Memory B cell (primary cell): ENCODE measurements at places on chromosomes 16 and 17.

GRCh38 chr17:46851029-46851741, at the start of gene WNT9B:
Gene WNT9B (plus strand): TSS chr17:46851583. CDS start chr17:46851639, 56 bp downstream.
- H3K36me3 ChIP-seq, result no peaks in the 10 kb centered on the region
- H3K4me1 ChIP-seq, result peaks cover 11% of the 10 kb centered on the region
- peak within 1 kb of the TSS; percentile 79 for H3K4me3 ChIP-seq
- DNase-seq, result no peak

DNA sequence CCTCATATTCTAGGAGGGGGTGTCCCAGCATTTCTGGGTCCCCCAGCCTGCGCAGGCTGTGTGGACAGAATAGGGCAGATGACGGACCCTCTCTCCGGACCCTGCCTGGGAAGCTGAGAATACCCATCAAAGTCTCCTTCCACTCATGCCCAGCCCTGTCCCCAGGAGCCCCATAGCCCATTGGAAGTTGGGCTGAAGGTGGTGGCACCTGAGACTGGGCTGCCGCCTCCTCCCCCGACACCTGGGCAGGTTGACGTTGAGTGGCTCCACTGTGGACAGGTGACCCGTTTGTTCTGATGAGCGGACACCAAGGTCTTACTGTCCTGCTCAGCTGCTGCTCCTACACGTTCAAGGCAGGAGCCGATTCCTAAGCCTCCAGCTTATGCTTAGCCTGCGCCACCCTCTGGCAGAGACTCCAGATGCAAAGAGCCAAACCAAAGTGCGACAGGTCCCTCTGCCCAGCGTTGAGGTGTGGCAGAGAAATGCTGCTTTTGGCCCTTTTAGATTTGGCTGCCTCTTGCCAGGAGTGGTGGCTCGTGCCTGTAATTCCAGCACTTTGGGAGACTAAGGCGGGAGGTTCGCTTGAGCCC, 11.6 kb downstream of the STH start:
- H3K4me1 ChIP-seq, result peaks cover 3% of the 10 kb centered on the region
- no peak overlapping the region for H3K27ac ChIP-seq
- peaks cover 6% of the 10 kb centered on the region for H3K27me3 ChIP-seq
- no peaks in the 10 kb centered on the region for H3K36me3 ChIP-seq

- H3K36me3 ChIP-seq, result peaks cover 10% of the 10 kb centered on the region
- peaks cover 25% of the 10 kb centered on the region for H3K4me1 ChIP-seq
- DNase-seq, result no peak
Observed at GRCh38 chr17:40224718-40225550, 5.8 kb downstream of the WIPF2 start.

GRCh38 chr16:77555126-77555525, 120.3 kb upstream of the ADAMTS18 start:
- H3K4me3 ChIP-seq, result no peak overlapping the region
- no peak overlapping the region for H3K27ac ChIP-seq
- H3K36me3 ChIP-seq, result no peaks in the 10 kb centered on the region

GRCh38 chr17:37481001-37481665, 8.6 kb upstream of the DUSP14 start:
- H3K36me3 ChIP-seq, result peaks cover 17% of the 10 kb centered on the region
- DNase-seq, result no peak

DNA sequence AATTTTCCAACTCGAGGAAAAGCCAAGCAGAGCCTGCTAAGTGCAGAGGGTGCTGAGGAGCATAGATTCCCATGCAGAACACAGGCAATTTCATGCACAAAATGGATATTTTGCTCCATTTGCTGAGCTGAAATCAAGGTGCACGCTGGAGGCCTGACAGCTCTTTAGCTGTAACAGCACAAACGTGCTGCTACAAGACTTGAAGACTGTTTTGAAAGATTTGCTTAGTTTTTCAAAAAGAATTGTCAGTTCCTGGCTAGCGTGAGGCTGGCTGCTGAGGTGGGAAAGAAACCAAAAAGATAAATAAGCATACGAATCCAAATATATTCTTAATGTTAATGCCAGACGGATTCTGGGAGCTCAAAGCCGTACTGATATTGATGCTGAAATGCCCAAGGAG, 309.0 kb upstream of the MAF start:
- no peaks in the 10 kb centered on the region for H3K4me1 ChIP-seq
- H3K27ac ChIP-seq, result no peak overlapping the region
- DNase-seq, result no peak
- no peak overlapping the region for H3K4me3 ChIP-seq

- H3K4me1 ChIP-seq, result no peaks in the 10 kb centered on the region
- no peak for DNase-seq
- H3K27ac ChIP-seq, result no peak overlapping the region
- H3K4me3 ChIP-seq, result no peak overlapping the region
Observed at GRCh38 chr16:8194794-8195193, 395.5 kb downstream of the TMEM114 start.

DNA sequence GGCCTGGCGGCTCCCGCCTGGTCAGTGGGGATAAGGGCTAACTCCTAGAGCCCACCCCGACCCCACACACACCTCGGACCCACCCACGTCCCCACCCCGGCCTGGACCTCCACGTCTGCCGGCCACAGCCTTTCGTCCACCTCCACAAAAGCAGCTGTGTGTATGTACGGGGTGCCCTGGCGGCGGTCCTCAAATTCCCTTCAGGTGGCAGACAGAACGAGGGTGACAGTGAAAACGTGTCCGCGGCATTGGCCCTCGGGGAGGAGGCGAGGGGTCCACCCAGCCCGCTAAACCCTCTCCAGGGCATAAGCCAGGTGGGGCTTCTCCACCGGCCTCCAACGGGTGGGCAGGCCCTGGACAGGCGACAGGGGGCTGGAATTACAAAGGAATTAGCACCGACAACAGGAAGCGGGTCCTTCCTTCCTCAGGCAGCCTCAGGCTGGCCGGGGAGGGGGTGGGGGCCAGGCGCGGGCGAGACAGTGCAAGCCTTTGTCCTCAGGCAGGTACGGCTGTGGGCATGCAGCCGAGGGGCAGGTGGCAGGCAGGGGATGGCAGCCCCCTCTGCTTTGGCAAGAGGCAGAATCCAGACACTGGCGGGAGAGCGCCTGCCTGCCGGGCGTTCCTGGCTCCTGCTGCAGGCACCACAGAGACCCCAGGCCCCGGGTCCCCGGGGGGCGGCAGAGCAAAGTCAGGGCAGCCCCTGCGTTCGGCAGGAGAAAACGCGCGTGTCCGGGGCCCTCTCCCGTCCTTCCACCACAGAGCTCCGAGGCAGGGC, 12.3 kb upstream of the PITPNA start:
- no peak for DNase-seq
- peaks cover 9% of the 10 kb centered on the region for H3K4me1 ChIP-seq
- H3K36me3 ChIP-seq, result no peaks in the 10 kb centered on the region
- no peak overlapping the region for H3K27ac ChIP-seq

DNA sequence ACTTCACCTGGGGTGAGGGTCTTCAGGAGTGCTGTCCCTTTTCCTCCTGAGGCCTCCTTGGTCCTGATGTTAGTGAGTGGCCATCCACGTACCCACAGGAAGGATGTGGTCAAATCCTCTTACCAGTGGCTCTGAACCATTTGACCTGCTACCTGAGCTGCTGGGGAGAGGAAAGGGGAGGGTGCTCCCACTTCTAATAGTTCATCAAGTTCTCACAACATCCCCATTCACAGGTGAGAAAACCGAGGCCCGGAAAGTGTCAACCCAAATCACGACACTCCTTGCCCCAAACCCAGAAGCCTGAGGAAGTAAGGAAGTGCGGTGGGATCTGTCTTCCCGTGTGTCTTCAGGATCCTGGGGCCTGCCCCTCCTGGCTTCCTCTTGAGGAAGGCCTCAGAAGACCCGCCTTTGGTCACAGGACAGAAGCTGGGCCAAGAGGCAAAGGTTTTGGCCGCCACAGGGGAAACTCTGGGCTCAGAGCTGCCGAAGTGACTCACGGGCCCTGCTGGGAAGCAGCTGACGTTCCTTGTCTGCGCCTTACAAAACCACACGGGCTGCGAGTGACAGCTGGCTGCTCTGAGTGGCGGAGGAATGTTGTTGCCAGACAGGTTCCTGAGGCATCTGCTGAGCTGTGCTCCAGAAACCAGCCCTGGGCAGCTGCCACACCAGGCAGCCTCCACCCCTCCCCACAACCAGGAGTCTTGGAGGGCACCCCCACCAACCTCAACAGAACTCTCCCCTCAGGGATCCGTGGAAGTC, 13.9 kb upstream of the KIFC3 start:
- H3K27me3 ChIP-seq, result peaks cover 18% of the 10 kb centered on the region
- DNase-seq, result no peak
- H3K4me3 ChIP-seq, result no peak overlapping the region

DNA sequence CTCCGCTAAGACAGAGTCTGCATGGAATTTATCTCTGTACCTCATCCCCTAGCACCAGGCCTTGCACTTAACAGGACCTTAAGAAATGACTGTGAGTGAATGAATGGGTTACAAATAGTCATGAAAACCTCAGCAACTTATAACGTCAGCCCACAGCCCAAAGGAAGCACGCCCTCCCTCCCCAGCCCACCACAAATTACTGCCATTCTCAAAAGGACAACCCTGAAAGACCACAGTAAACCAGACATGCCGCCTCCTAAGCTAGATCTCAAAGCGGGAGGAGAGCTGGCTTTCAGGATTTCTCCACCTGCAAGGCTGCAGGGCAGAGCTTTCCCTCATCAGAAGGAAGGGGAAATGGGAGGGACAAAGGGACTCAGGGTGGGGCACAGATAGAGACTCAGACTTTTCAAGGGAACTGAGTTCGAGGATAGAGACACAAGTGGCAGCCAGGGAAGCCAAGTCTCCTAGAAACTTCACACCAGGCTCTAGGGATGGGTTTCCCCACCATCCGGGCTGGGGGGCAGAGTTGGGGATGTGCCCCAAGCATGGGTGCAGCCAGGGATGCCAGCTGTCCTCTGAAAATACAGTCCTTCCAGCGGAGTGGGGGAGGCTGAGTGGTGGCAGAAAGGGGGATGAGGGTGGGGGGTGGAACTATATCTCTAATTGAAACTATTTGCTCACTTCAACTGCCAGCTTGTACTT, 56.7 kb downstream of the PLXDC1 start:
- peaks cover 37% of the 10 kb centered on the region for H3K4me1 ChIP-seq
- no peak overlapping the region for H3K4me3 ChIP-seq
- H3K27me3 ChIP-seq, result peaks cover 11% of the 10 kb centered on the region
- no peaks in the 10 kb centered on the region for H3K36me3 ChIP-seq
- H3K27ac ChIP-seq, result no peak overlapping the region

DNA sequence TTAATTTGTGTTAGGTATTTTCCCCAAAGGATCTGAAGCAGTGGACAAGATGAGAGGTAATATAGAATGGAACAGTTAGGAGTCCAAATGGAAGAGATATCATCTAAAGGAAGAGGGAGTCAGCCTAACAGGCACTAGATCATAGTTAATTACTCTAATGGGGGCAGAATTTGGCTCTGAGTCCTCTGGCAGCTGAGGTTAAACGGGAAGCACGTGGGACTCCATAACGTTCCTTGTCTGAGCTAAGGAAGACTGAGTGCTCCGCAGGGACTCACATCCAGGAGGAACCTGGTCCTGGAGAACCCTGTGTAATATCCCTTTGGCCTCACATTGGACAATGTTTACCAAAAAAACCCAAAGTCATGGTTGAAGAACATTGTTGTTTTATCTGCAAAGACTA, 46.6 kb upstream of the TEX2 start:
- H3K4me3 ChIP-seq, result no peak overlapping the region
- no peaks in the 10 kb centered on the region for H3K36me3 ChIP-seq
- no peak for DNase-seq
- no peaks in the 10 kb centered on the region for H3K27me3 ChIP-seq
- peaks cover 2% of the 10 kb centered on the region for H3K4me1 ChIP-seq

- no peaks in the 10 kb centered on the region for H3K27me3 ChIP-seq
- H3K27ac ChIP-seq, result no peak overlapping the region
- H3K36me3 ChIP-seq, result peaks cover 3% of the 10 kb centered on the region
- H3K4me3 ChIP-seq, result no peak overlapping the region
- H3K4me1 ChIP-seq, result peaks cover 21% of the 10 kb centered on the region
Observed at GRCh38 chr16:53784291-53784690, 80.3 kb downstream of the FTO start.

GRCh38 chr16:19524616-19525384, 1.1 kb downstream of the CCP110 start:
- H3K36me3 ChIP-seq, result peaks cover 11% of the 10 kb centered on the region
- no peaks in the 10 kb centered on the region for H3K27me3 ChIP-seq
- peak overlapping the region; percentile 92 for H3K4me3 ChIP-seq
- no peak for DNase-seq
- peak overlapping the region; percentile 92 for H3K27ac ChIP-seq

- peaks cover 11% of the 10 kb centered on the region for H3K36me3 ChIP-seq
- no peaks in the 10 kb centered on the region for H3K27me3 ChIP-seq
- H3K27ac ChIP-seq, result no peak overlapping the region
- no peak for DNase-seq
Observed at GRCh38 chr17:67582673-67583081, 135.1 kb upstream of the NOL11 start.

GRCh38 chr17:32341857-32342602, at the start of gene C17orf75:
Gene C17orf75 (minus strand): TSS chr17:32342173. CDS start chr17:32342139, 34 bp downstream.
- H3K27ac ChIP-seq, result peak within 1 kb of the TSS; percentile 94
- no peaks in the 10 kb centered on the region for H3K27me3 ChIP-seq
- DNase-seq, result peak; percentile 75
- H3K4me3 ChIP-seq, result peak within 1 kb of the TSS; percentile 98
- peaks cover 2% of the 10 kb centered on the region for H3K36me3 ChIP-seq
- H3K4me1 ChIP-seq, result peaks cover 11% of the 10 kb centered on the region

DNA sequence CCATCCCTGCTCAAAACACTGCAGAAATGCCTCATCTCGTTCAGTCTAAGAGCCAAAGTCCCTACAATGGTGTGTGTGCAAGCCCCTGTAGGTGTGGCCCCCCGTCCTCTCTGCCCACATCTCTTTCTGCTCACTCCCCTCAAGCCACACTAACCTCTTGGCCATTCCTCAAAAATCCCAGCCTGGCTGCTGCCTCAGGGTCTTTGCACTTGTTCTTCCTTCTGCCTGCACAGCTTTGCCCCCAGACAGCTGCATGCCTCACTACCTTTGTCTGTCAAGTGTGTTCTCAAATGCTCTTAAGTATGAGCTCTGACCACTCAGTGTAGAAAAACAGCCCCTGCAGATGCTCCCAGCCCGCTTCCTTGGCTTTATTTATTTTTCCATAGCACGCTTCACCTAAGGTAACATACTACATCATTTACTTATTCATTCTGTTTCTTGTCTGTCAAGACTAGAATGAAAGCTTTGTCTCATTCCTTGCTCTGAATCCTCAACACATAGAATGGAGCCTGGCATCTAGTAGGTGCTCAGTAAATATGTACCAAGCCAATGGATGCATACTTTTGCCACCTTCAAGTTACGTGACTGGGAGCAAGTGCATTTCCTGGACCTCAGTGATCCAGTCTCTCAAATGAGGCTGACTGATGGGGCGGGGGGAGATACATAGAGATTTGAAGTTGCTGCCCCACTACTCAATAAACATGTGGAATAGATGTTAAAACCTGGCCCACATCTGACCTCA, 38.1 kb downstream of the RAI1 start:
- H3K36me3 ChIP-seq, result peaks cover 12% of the 10 kb centered on the region
- H3K27ac ChIP-seq, result no peak overlapping the region
- no peak for DNase-seq
- peaks cover 21% of the 10 kb centered on the region for H3K27me3 ChIP-seq

DNA sequence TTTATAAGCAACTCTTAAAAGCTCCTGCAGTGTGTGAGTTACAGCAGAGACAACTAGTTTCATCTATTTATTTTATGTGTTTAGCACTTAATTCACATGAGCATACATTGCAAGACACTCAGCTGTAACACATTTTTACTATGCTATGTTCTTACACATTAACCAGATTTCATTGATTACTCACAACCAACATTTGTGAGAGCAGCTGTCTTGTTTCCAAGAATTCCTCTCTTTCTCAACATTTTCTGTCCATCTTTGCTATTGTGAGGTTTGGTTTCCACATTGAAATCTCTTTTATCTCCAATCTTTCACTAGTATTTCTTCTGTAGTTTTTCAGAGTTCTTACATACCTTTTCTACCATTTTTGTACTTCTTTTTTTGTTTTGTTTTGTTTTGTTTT, 51.2 kb downstream of the COPRS start:
- H3K4me3 ChIP-seq, result no peak overlapping the region
- DNase-seq, result no peak
- peaks cover 8% of the 10 kb centered on the region for H3K27me3 ChIP-seq
- peaks cover 9% of the 10 kb centered on the region for H3K4me1 ChIP-seq
